ENCODE measurements at places on chromosomes 12 and 14.

DNA sequence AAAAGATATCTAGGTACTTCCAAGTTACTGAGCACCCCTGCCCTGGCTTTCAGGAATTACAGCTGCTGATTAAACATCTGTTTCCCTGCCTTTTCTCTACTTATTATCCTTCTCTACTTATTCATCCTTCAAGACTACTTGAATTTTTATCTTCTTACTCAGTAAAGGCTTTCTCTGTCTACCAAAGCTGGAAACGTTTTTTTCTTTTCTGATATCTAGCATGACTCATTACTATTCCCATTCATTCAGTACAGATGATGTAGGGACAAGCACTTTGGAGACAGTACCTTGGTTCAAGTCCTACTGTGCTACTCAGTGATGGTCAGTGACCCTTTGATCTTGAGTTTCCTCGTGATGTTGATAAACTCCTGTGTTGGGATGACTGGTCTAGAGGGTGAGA is 848.7 kb downstream of the NRXN3 start:
- no peak for DNase-seq

GRCh38 chr12:94733727-94734126 is 83.4 kb upstream of the TMCC3 start:
- DNase-seq: no peak

DNA sequence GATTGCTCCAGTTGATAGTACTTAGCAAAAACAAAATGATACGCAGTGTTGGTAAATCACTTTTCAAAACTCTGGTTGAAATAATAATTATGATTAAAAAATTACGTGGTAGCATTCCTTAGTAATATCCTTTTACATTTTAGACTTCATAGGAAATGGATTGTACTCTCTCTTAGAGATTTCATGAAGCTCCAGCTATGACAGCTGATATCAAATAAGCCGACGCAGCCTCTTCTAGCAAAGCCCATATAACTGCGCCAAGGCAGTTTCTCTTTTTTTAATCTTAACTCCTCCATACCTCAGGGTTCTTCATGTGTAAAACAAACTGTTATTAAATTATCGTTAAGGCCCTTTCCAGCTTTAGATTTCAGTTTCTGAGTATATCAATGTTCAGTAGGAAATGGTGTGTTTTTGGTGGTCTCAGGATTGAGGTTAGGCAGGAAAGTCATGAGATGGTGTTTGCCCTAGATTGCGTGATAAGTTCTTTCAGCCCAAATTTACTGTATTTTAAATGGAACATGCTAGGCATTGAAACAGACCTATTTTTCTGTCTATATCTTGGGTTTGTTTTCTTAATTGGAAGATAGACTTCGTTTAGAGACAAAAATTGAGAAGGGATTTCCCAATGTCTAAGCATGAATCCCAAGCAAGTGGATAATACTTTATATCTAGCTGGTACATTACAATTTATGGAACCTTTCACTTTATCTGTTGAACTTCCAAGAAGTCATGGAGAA is 902 bp upstream of the CFL2 start:
- no peak for DNase-seq

GRCh38 chr12:115835445-115835844 is 442.0 kb downstream of the MED13L start:
- DNase-seq: no peak

DNA sequence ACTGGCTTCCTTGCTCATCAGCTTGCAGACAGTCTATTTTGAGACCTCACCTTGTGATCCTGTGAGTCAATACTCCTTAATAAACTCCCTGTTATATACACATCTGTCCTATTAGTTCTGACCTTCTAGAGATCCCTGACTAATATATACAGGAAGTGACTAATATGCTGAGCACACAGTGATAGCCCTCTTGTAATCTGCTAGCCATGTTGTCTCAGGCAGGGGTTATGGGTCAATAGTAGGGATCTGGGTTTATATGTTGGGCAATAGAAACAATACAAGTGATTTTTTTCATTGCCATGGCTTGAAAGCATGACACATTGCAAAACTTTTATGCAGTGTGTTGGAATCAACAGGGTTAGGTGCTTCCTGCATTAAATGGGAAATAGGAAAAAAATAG is 562.2 kb downstream of the GALC start:
- DNase-seq: no peak
